ENCODE measurements at places on chromosomes 3 and 15. TPM values are rescaled to one million over a fixed set of nuclear protein-coding genes. Genes with fewer than 3 reads are reported as not detected.

TXNRD3 gene
- total RNA-seq: 5.8 TPM

ALDH1A2 gene
- total RNA-seq: 0.38 TPM

HHLA2 gene
- not detected for total RNA-seq

TTC23 gene
- total RNA-seq: 15.8 TPM

PLA2G4E gene
- total RNA-seq: not detected

CDHR4 gene
- total RNA-seq: 0.23 TPM

LEKR1 gene
- 1.0 TPM for total RNA-seq

GPR15 gene
- not detected for total RNA-seq

NMNAT3 gene
- total RNA-seq: 2.1 TPM

GPR156 gene
- 0.34 TPM for total RNA-seq

MCTP2 gene
- total RNA-seq: not detected

MEX3B gene
- 5.9 TPM for total RNA-seq

CAMK1 gene
- 21.8 TPM for total RNA-seq

C3orf70 gene
- total RNA-seq: not detected

KNG1 gene
- total RNA-seq: not detected

C3orf49 gene
- total RNA-seq: not detected

ITIH3 gene
- total RNA-seq: not detected

GTF2E1 gene
- total RNA-seq: 12.9 TPM

SEMA6D gene
- total RNA-seq: not detected

LDHAL6B gene
- not detected for total RNA-seq

CLRN1 gene
- not detected for total RNA-seq

SOX14 gene
- total RNA-seq: not detected

KBTBD12 gene
- total RNA-seq: not detected
